Right atrium auricular region (tissue), 2 donors: ENCODE measurements at places on chromosomes 3 and 15.
A peak's percentile ranks its signal among the peaks of the same experiment; 100 is the strongest.

DNA sequence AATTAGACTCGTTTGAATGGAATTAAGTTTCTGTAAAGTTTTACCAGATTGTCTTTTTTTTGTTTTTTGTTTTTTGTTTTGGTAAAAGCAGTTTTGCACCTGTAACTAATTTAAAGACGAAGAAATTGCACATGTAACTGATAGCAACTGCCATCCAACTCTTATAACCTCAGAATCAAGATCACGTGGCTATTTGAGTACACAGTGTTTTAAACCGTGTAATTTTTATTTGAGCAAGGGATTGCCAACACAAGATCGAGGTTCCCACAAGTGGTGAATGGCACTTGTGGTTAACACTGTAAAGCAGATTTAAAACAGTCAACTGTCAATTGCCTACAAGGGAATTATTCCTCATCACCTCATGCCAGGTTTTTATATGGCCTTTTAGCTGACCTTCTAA, 67.3 kb downstream of the PPARG start:
- no peak for DNase-seq
- no peak overlapping the region for H3K4me3 ChIP-seq
- no peak overlapping the region for H3K27ac ChIP-seq
- H3K27me3 ChIP-seq = no peaks in the 10 kb centered on the region

GRCh38 chr3:48927928-48928327, 9.3 kb downstream of the ARIH2 start:
- no peak for DNase-seq
- H3K27me3 ChIP-seq = no peaks in the 10 kb centered on the region
- H3K4me3 ChIP-seq = peak overlapping the region; percentile 22
- peak overlapping the region; percentile 59 for H3K27ac ChIP-seq

DNA sequence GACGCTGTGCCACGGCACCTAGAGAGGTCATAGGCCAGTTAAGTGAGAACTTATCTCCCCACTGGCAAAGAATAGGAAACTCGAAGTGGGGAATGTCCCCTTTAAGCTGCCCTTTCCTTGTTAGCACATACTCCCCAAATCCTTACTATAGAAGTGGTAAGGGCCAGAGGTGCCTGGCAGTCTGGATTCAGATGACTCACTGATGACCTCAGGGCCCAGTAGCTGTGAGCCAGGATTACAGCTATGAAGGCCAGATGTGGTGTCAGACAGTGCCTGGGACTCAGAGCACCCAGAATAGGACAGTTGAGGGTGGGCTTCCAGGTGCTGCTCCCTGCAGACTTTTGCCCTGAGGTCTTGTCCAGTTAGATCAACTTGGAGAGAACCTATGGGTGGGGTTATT, 37.7 kb downstream of the PDIA5 start:
- no peak for DNase-seq
- peaks cover 7% of the 10 kb centered on the region for H3K4me1 ChIP-seq
- no peaks in the 10 kb centered on the region for H3K27me3 ChIP-seq
- H3K27ac ChIP-seq = no peak overlapping the region
- H3K4me3 ChIP-seq = no peak overlapping the region

- no peaks in the 10 kb centered on the region for H3K4me1 ChIP-seq
- no peak overlapping the region for H3K4me3 ChIP-seq
- H3K27me3 ChIP-seq = no peaks in the 10 kb centered on the region
- H3K36me3 ChIP-seq = no peaks in the 10 kb centered on the region
Measured at GRCh38 chr3:75192146-75192616, 471.9 kb upstream of the FRG2C start.

DNA sequence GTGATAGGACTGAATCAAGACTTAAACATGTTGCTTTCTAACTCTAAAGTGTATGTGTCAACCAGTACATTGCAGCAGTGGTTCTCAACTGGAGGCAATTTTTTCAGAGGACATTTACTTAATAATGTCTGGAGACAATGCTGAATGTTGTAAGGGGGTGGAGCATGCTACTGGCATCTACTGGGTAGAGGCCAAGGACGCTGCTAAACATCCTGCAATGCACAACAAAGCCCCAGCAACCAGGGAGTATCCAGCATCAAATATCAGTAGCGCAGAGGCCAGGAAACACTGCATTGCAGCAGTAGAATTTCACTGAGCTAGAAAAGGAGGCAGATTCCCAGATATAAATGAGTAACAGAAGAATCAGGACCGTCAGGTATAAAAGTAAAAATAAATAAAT, 79.8 kb upstream of the GRM7 start:
- DNase-seq = no peak
- H3K27me3 ChIP-seq = no peaks in the 10 kb centered on the region
- H3K4me1 ChIP-seq = no peaks in the 10 kb centered on the region
- H3K27ac ChIP-seq = no peak overlapping the region
- no peak overlapping the region for H3K4me3 ChIP-seq

DNA sequence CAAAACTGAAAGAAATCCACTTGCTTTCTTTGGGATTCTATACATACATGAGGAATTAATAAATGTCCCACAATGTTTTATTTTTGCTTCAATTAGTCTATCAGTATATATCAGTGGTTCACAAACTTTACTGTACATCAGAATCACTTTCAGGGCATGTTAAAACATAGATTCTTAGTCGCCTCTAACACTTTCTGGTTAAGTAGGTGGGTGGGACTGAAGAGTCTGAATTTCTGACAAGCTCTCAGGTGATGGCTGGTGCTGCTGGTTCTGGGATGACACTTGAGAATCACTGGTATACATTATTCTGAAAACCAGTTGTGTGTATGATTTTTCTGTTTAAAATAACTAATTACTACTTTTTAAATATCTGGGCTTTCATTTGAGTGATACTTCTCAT, 393.3 kb downstream of the TBC1D5 start:
- no peak overlapping the region for H3K27ac ChIP-seq
- no peaks in the 10 kb centered on the region for H3K4me1 ChIP-seq
- no peaks in the 10 kb centered on the region for H3K36me3 ChIP-seq
- H3K27me3 ChIP-seq = no peaks in the 10 kb centered on the region

GRCh38 chr3:25971736-25972135, 181.8 kb downstream of the OXSM start:
- no peak overlapping the region for H3K4me3 ChIP-seq
- no peaks in the 10 kb centered on the region for H3K4me1 ChIP-seq
- no peaks in the 10 kb centered on the region for H3K36me3 ChIP-seq
- H3K27ac ChIP-seq = no peak overlapping the region
- H3K27me3 ChIP-seq = no peaks in the 10 kb centered on the region

DNA sequence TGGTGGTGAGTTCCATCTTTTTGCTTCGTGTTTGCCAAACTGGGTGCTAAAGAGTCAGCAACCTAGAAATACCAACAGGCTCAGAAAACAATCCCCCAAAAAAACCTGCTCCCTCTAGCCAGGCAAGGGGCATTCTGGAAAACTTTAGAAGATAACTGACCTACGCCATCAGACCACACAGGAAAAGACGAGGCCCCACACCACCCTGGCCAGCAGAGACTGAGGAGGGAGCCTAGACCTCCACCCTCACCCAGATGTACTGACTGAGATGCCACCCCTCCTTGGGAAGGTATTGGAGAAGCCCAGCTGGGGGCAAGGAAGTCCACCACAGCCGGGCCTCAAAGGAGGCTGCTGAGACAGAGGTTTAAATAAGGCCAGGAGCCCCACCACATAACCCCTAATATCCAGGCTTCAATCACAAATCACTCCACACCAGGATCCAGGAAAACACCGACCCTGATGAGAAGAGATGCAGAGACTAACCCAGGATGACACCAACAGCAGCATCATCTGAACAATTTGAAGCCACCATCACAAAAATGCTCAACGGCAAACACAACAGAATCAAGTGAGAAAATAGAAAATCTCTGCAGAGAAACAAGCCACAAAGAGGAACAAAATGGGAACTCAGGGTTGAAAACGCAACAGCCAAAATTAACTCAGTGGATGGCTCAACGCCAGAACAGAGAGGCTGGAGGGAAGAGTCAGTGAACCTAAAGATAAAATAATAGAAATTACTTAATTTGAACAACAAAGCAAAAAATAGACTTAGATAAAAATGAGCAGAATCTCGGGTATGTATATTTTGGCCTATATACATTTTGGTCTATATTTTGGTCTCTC, 61.0 kb downstream of the TPRA1 start:
- DNase-seq = peak; percentile 44
- H3K4me1 ChIP-seq = no peaks in the 10 kb centered on the region
- H3K27ac ChIP-seq = no peak overlapping the region

- no peaks in the 10 kb centered on the region for H3K36me3 ChIP-seq
- no peak overlapping the region for H3K4me3 ChIP-seq
- H3K27me3 ChIP-seq = no peaks in the 10 kb centered on the region
- H3K27ac ChIP-seq = no peak overlapping the region
Measured at GRCh38 chr3:157117875-157118654, 41.9 kb downstream of the CCNL1 start.

DNA sequence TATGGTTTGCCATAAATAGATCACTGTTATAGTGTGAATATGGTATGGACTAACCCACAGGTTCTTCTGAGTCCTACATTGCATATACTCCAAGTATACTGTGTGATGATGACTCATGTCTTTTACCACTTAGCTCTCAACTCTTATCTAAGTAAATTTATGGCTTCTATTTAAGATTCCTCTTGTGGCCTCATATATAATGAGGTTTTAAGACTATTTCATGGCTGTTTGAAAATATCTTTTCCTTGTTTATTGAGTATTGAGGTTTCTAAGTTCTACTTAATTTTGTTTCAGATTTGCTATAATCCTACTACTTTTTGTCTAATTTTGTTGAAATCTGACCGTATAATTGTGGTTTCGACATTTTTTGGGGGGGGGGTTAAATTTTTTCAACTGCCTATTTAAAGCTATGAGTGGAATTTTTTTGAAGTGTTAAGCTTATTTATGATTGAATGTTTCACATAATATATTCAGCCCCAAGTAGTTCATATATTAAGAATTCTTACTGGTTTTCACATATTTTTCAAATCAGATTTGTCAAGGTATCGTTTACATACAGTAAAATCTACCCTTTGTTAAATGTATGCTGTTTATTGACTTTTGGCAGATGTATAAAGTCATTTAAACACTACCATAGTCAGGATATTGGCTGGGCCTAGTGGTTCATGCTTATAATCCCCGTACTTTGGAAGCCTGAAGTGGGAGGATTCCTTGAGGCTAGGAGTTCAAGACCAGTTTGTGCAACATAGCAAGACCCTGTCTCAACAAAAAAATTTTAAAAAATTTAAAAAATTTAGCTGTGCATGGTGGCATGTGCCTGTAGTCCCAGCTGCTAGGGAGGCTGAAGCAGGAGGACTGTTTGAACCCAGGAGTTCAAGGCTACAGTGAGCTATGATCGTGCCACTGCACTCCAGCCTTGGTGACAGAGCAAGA, 11.7 kb downstream of the SLC25A36 start:
- peak overlapping the region; percentile 27 for H3K27ac ChIP-seq
- H3K27me3 ChIP-seq = no peaks in the 10 kb centered on the region
- H3K4me1 ChIP-seq = peaks cover 68% of the 10 kb centered on the region
- no peak for DNase-seq
- no peak overlapping the region for H3K4me3 ChIP-seq
- H3K36me3 ChIP-seq = no peaks in the 10 kb centered on the region

GRCh38 chr15:77825252-77825542, 192.5 kb upstream of the LINGO1 start:
- H3K36me3 ChIP-seq = no peaks in the 10 kb centered on the region
- no peaks in the 10 kb centered on the region for H3K27me3 ChIP-seq
- no peak for DNase-seq
- no peak overlapping the region for H3K27ac ChIP-seq
- no peaks in the 10 kb centered on the region for H3K4me1 ChIP-seq

DNA sequence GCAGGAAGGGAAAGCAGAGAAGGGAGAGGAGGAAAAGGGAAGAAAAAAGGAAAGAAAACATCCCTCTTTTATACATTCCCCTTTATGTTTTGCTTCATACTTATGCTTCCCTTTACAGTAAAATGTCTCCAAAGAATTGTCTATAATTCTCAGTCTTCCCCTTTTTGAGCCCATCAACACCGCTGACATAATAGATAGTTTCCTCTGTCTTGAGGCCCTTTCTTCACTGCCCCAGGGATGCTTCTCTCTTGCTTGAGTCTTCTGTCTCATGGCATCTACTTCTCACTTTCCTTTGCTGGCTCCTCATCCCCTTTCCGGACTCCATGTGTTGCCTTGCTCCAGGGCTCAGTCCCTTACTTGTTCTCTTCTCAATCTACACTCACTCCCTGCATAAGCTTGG, 99.7 kb upstream of the DAZL start:
- DNase-seq = no peak
- no peaks in the 10 kb centered on the region for H3K4me1 ChIP-seq
- H3K27me3 ChIP-seq = no peaks in the 10 kb centered on the region
- H3K4me3 ChIP-seq = no peak overlapping the region

GRCh38 chr15:65183865-65184159, 1.3 kb downstream of the CLPX start:
- no peaks in the 10 kb centered on the region for H3K27me3 ChIP-seq
- H3K4me3 ChIP-seq = peak overlapping the region; percentile 87
- H3K27ac ChIP-seq = peak overlapping the region; percentile 93
- no peaks in the 10 kb centered on the region for H3K4me1 ChIP-seq
- peaks cover 11% of the 10 kb centered on the region for H3K36me3 ChIP-seq
- no peak for DNase-seq

DNA sequence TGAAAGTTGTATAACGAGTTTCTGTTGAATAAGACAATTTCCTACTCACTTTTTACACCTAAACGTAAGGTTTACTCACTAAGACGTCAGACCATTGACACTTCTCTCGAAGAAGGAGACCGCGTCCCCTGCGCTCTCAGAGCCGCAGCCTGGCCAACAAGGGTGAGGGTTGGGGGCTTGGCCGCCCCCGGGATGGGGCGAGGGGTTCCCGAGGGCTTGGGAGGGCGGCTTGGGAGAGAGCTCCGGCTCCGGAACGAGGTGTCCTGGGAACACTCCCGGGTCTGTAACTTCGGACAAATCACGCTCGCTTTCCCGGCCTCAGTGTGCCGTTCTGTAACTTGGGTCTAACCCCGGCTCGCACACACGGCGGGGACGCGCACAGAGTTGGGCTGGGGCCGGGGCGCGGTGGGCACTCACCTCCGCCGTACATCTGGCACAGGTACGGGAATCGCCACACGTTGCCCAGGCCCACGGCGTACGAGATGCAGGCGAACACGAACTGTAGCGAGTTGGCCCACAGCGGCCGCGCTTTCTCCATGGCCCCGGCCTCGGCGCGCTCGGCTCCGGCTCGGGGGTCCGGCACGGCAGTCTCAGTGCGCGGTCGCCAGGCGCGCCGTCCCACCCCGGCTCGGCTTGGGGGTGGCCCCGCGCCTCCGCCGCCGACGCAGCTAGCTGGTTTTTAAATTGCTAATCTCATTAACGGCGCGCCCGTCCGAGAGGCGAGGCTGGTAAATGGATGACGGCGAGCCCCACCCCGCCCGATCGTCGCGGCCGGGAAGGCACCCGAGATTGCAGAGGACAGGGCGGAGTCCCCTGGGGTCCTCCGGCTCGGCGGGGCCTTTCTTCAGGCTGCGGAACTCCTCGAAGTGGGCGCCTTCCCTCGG, at the start of gene SLC6A20:
Gene SLC6A20 (minus strand): TSS at position 655 of the 884 bp plus-strand sequence. CDS start 117 bp downstream, at position 538.
- no peak within 1 kb of the TSS for H3K27ac ChIP-seq
- H3K4me1 ChIP-seq = peaks cover 11% of the 10 kb centered on the region
- peaks cover 9% of the 10 kb centered on the region for H3K27me3 ChIP-seq
- H3K4me3 ChIP-seq = peak within 1 kb of the TSS; percentile 28
- H3K36me3 ChIP-seq = no peaks in the 10 kb centered on the region
- DNase-seq = no peak
